ENCODE measurements at places on chromosomes 5 and 9.

GRCh38 chr5:125143011-125143410, 396.6 kb upstream of the ZNF608 start:
- no peak overlapping the region for H3K27ac ChIP-seq
- H3K27me3 ChIP-seq: peaks cover 4% of the 10 kb centered on the region
- peaks cover 6% of the 10 kb centered on the region for H3K4me1 ChIP-seq
- H3K4me3 ChIP-seq: no peak overlapping the region

DNA sequence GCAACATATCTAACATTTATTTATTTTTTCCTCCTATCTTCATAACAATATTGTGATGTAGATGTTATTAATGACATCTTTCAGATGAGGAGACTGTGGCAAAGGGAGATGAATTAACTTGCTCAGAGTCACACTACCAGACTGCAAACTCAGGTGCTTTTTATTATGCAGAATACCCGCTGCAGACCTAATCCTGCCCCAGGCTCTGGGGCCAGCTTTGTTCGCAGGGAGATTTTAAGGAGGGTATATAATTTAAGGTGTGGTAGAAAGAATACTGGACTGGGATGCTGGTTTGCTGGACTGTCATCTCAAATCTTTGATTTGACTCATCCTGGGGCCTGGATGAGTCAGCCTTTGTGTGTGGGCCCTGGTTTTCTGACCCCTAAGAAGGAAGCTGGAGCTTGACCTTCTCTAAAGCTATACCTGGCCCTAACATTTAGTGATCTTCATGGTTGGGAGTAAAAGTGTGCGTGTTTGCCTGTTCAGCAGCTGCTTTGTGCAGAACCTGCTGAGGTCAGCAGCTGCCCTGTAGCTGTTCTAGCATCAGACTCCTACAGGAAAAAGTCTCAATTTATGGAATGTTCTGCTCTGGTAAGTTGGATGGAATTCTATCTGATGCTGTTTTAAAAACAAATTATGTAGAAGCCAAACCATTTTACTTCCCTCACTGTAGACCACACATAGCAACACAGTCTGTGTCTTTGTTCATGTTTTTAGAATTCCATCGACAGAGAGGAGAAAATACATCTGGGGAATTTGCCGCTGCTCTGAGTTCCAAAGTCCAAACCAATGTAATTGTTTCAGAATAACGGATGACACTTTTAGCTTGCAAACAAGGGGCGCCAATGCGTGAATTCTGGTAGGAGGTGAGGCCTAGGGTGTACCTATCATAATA, 4.5 kb downstream of the SLC36A1 start:
- H3K4me3 ChIP-seq: peak overlapping the region; percentile 2
- H3K36me3 ChIP-seq: no peaks in the 10 kb centered on the region
- H3K27ac ChIP-seq: peak overlapping the region; percentile 28
- DNase-seq: no peak
- H3K4me1 ChIP-seq: peaks cover 28% of the 10 kb centered on the region
- peaks cover 10% of the 10 kb centered on the region for H3K27me3 ChIP-seq

DNA sequence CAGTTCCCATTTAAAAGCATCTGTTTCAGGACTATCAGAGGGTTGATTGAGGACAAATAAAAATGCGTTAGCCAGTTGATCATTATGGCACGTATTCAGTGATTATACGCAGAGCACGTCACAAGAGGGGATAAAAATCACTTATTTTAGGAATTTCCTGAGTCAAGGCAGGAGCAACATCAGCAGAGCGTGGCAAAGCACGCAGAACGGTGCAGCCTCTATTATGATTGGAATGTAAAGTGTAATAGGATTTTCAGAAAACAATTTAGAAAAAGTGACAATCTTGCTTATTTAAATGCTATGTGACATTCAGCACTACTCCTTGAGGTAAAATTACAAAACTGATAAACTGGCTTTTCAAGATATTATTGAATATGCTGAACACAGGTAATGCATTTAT, 413.6 kb upstream of the DAP start:
- no peaks in the 10 kb centered on the region for H3K4me1 ChIP-seq
- no peak overlapping the region for H3K4me3 ChIP-seq
- no peak overlapping the region for H3K27ac ChIP-seq

GRCh38 chr5:136679233-136679632, 313.9 kb upstream of the TRPC7 start:
- H3K27me3 ChIP-seq: no peaks in the 10 kb centered on the region
- DNase-seq: no peak
- H3K4me3 ChIP-seq: no peak overlapping the region
- no peak overlapping the region for H3K27ac ChIP-seq
- no peaks in the 10 kb centered on the region for H3K36me3 ChIP-seq
- H3K4me1 ChIP-seq: no peaks in the 10 kb centered on the region

GRCh38 chr5:83964271-83964670, 243.6 kb upstream of the HAPLN1 start:
- no peaks in the 10 kb centered on the region for H3K27me3 ChIP-seq
- no peak overlapping the region for H3K27ac ChIP-seq
- no peak overlapping the region for H3K4me3 ChIP-seq
- no peaks in the 10 kb centered on the region for H3K4me1 ChIP-seq

- H3K27ac ChIP-seq: no peak overlapping the region
- DNase-seq: no peak
- peaks cover 84% of the 10 kb centered on the region for H3K4me1 ChIP-seq
- peaks cover 13% of the 10 kb centered on the region for H3K36me3 ChIP-seq
- no peaks in the 10 kb centered on the region for H3K27me3 ChIP-seq
Measured at GRCh38 chr5:68255305-68256120, 40.0 kb downstream of the PIK3R1 start.

- H3K27me3 ChIP-seq: no peaks in the 10 kb centered on the region
- H3K4me3 ChIP-seq: no peak overlapping the region
- H3K27ac ChIP-seq: no peak overlapping the region
- no peaks in the 10 kb centered on the region for H3K36me3 ChIP-seq
Measured at GRCh38 chr9:121725008-121725775, 73.8 kb downstream of the DAB2IP start.

GRCh38 chr9:103867886-103868285, 226.2 kb upstream of the SMC2 start:
- H3K36me3 ChIP-seq: no peaks in the 10 kb centered on the region
- H3K4me3 ChIP-seq: no peak overlapping the region
- no peak for DNase-seq
- no peaks in the 10 kb centered on the region for H3K27me3 ChIP-seq

All from type B pancreatic cell (in vitro differentiated cells).